ENCODE measurements at places on chromosomes 5 and 9. TPM values are rescaled to one million over a fixed set of nuclear protein-coding genes. Genes with fewer than 3 reads are reported as not detected.
A peak's percentile ranks its signal among the peaks of the same experiment; 100 is the strongest.

DNA sequence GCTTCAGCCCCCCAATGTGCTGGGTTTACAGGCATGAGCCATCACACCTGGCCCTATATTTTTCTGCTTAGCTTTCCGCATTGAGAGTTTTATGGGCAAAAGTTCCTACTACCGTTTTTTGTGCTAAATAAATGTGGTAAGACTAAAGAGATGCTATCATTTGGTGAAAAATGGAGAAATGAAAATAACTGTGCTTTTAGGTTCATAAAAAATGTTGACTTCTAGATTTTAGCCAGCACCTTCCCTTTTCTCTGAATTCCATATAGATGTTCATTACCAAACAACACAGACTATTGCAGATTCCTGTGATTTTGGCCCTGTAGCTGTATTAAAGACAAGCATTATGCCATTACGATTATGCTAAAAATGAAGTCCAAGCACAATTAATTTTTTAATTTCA lies 72.0 kb upstream of the CTSL start:
- no peaks in the 10 kb centered on the region for H3K36me3 ChIP-seq
- no peaks in the 10 kb centered on the region for H3K27me3 ChIP-seq
- H3K4me3 ChIP-seq = no peak overlapping the region
- H3K4me1 ChIP-seq = no peaks in the 10 kb centered on the region
- no peak for DNase-seq

DNA sequence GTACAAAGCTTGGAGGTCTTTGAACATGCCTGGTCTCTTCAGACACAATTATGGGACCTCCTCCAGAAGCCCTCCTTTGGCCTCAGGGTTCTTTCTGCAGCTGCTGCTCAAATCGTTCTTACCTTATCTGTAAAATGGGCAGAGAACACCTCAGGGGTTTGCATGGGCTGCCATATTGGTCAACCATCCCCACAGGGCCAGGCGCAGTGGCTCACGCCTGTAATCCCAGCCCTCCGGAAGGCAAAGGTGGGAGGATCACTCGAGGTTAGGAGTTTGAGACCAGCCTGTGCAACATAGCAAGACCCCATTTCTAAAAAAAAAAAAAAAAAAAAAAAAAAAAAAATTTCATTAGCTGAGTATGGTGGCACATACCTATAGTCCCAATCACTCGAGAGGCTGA lies 29.1 kb upstream of the TCF7 start:
- H3K4me1 ChIP-seq = no peaks in the 10 kb centered on the region
- no peak overlapping the region for H3K4me3 ChIP-seq
- no peaks in the 10 kb centered on the region for H3K27me3 ChIP-seq
- no peaks in the 10 kb centered on the region for H3K36me3 ChIP-seq

GRCh38 chr5:69209602-69210001 lies 20.2 kb downstream of the CENPH start:
- DNase-seq = no peak
- H3K4me3 ChIP-seq = no peak overlapping the region
- no peaks in the 10 kb centered on the region for H3K27me3 ChIP-seq
- no peaks in the 10 kb centered on the region for H3K36me3 ChIP-seq
- no peak overlapping the region for H3K27ac ChIP-seq
- H3K4me1 ChIP-seq = no peaks in the 10 kb centered on the region

- no peaks in the 10 kb centered on the region for H3K36me3 ChIP-seq
- no peak overlapping the region for H3K4me3 ChIP-seq
- H3K4me1 ChIP-seq = no peaks in the 10 kb centered on the region
- no peak overlapping the region for H3K27ac ChIP-seq
- no peak for DNase-seq
Observed at GRCh38 chr9:8179381-8180053, 379.9 kb upstream of the DMAC1 start.

DNA sequence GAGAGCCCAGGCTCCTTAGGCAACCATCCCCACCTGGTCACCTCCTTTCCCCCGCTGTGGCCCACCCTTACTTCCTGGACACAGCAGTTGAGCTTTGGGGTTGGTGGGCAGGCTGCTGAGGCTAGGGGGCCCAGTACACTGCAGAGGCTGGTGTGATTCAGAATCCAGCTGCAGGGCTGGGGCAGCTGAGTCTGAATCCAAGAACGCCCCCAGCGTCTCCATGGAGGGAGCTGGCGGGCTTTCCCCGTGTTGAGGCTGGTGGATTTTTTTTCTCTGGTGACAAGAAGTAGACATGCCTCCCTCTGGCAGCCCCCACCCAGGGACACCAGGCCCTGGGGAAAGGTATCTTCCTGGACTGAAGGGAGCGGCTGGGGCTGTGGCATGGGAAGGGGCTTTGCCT lies 104.8 kb downstream of the RXRA start:
- DNase-seq = no peak
- no peaks in the 10 kb centered on the region for H3K27me3 ChIP-seq
- H3K36me3 ChIP-seq = peaks cover 95% of the 10 kb centered on the region
- H3K27ac ChIP-seq = no peak overlapping the region
- peaks cover 27% of the 10 kb centered on the region for H3K4me1 ChIP-seq

- peaks cover 9% of the 10 kb centered on the region for H3K4me1 ChIP-seq
- DNase-seq = no peak
- H3K27ac ChIP-seq = no peak overlapping the region
Observed at GRCh38 chr9:33719581-33720374, 75.6 kb upstream of the PRSS3 start.

- no peak for DNase-seq
- no peaks in the 10 kb centered on the region for H3K27me3 ChIP-seq
- no peak overlapping the region for H3K4me3 ChIP-seq
- H3K27ac ChIP-seq = no peak overlapping the region
- no peaks in the 10 kb centered on the region for H3K4me1 ChIP-seq
Observed at GRCh38 chr9:121233906-121234831, 32.5 kb upstream of the RAB14 start.

DNA sequence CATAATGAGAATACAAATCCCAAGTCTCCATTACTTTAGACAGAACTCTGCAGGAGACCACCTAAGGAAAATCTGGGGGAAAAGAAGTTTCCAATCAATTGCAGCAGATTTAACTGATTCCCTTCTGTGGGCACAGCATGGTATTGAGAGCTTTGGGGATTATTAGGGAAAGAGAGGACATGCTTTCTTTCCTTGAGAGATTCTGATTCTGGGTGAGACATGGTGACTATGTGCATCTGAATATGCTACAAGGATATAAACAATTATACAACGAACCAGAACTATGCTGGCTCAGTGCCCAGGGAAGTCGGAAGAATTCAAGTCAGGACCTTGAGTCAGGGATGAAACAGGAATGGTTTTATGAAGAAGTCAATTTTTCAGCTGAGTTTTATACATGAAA lies 183.7 kb downstream of the PDE4D start:
- H3K27ac ChIP-seq = no peak overlapping the region
- H3K4me3 ChIP-seq = no peak overlapping the region
- no peaks in the 10 kb centered on the region for H3K27me3 ChIP-seq
- no peak for DNase-seq
- H3K4me1 ChIP-seq = no peaks in the 10 kb centered on the region
- no peaks in the 10 kb centered on the region for H3K36me3 ChIP-seq

DNA sequence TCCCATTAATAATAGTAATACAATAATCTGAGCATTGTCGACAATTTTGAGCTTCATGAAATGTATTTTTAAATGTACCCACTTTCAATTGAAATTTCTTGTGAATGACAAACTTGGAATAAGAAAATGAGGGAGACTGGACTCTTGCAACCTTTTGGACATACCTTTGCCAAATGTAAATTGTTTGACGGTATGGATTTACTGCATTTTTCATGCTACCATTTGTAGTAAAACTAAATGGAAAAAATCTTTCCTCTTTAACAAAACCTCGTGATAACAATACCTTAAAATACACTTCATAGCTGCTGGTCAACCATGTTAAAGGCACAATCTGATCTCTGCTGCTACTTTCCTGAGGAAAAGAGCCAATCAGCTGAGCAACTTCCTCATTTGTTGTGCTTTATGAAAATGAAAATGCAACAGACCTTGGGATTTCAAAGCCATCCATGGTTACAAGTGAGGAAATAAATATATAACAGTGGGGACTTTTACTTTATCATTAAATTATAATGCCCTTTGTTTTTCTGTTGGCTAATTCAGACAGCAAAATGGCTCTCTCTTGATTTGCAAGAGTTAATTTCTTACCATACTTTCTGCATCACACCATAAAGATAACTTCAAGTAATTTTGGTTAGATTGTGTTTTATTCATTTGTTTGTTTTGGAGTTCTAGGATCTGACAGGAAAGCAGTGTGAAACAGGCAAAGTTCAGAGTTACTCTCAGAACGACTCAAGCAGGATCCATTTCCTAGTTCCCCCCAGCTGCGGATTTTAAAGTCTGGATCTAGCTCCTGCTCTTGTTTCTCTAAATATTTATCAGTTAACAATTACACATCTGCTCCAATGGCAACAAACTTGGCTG lies 1.1 kb downstream of the ALDH1A1 start:
- peak overlapping the region; percentile 72 for H3K27ac ChIP-seq
- peaks cover 78% of the 10 kb centered on the region for H3K4me1 ChIP-seq
- no peaks in the 10 kb centered on the region for H3K36me3 ChIP-seq
- peak; percentile 44 for DNase-seq
- H3K4me3 ChIP-seq = peak overlapping the region; percentile 42
- H3K27me3 ChIP-seq = no peaks in the 10 kb centered on the region

- H3K36me3 ChIP-seq = no peaks in the 10 kb centered on the region
- no peak for DNase-seq
- no peaks in the 10 kb centered on the region for H3K27me3 ChIP-seq
- H3K4me1 ChIP-seq = no peaks in the 10 kb centered on the region
- H3K4me3 ChIP-seq = no peak overlapping the region
- no peak overlapping the region for H3K27ac ChIP-seq
Observed at GRCh38 chr5:93874080-93874479, 132.7 kb upstream of the POU5F2 start.

DNA sequence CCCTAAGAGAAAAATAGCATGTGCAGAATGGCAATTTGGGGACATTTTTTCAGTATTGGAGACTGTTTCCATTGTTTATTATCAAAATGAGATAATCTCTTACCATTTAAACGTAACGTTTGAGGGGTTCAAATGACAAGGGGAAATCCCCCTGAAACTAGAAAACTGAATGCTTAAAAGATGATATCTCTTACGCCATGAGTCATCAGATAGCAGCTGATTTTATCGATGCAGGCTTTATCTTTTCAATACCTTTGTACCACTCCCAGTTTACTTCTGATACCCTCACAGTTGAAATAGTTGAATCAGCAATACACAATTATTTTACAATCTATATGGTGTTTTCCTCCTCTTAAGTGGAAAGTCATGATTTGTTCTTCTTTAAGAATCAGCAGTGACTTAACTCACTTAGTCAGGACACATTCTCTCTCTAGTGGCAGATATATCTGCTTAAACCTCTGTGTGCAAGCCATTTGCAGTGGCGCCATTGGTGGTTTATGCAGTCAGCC lies 29.2 kb downstream of the OSMR start:
- DNase-seq = no peak
- peaks cover 46% of the 10 kb centered on the region for H3K36me3 ChIP-seq
- H3K4me1 ChIP-seq = peaks cover 15% of the 10 kb centered on the region
- no peaks in the 10 kb centered on the region for H3K27me3 ChIP-seq

The NEUROG1 gene
- total RNA-seq = not detected

The PCDHGC4 gene
- 2.5 TPM for total RNA-seq

DNA sequence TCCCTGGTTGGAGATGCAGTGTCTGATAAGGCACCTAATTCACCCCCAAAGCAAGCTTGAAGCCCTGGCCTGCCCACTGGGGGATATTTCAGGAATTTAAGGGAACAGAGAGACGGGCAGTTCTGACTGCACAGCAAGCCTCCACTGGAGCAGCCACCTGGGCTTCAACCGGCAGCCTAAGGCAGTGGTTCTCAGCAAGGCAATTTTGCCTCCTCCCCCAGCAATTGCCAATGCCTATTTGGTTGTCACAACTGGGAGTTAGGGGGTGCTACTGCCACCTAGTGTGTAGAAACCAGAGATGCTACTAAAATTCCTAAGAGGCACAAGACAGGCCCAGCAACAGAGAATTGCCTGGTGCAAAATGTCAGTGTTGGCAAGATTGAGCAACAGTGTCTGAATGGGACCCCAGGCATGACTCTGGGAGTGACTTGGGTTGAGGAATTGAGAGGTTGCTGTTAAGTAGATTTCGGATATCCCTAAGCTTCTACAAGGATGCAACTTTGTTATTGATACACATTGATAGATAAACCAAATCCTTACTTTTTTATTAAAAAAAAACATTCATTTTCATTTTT lies 58.7 kb upstream of the CTSL start:
- H3K4me3 ChIP-seq = no peak overlapping the region
- no peaks in the 10 kb centered on the region for H3K27me3 ChIP-seq
- DNase-seq = no peak
- no peak overlapping the region for H3K27ac ChIP-seq

DNA sequence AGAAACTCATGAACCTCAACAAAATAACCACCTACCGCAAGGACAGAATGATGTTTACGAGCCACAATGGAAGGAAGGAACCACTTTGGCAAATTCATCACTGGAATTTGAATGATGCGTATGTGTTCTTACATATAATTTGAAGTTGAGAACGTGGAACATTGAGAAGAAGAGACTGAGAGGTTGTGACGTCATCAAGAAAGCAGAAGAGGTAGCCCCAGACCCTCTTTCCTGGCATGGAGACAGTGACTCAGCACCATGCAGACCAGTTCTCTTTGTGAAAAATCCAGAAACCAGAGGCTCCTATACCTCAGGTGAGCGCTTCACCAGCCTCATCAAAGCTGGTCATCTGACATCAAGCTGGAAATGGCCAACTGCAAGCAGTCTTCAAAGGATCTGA lies 124.5 kb downstream of the PDZD2 start:
- no peak overlapping the region for H3K27ac ChIP-seq
- no peaks in the 10 kb centered on the region for H3K27me3 ChIP-seq
- H3K36me3 ChIP-seq = no peaks in the 10 kb centered on the region
- no peak overlapping the region for H3K4me3 ChIP-seq
- DNase-seq = no peak
- H3K4me1 ChIP-seq = no peaks in the 10 kb centered on the region

The CDC25C gene
- total RNA-seq = 0.34 TPM

The B4GALT1 gene
- total RNA-seq = 83.6 TPM

The KIAA1958 gene
- total RNA-seq = 10.5 TPM

DNA sequence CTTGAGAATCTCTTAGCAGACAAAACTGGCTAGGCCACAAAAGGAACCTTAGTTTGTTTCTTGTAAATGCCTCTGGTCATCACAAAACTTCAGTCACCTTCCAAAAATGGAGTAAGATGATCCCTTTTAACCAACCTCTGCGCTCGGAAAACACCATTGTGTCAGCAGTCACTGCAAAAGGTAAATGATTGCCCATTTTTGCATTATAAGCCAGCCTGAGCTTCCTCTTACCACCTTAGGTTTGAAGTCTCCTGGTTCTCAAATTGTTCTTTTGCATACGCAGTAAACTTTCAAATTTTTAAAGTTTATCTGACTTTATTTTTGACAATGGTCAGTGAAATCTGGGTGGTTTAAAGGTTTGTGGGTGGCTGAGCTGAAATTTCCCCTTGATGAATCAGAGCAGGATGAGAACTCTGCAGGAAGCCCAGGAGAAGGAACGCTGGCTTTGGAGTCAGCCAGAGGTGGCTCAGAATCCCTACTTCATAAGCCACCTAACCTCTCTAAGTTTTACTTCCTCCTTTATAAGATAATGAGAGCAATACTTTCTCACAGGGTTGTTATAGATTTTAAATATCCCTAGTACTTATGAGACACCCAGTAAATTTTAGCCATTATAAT lies 131.4 kb downstream of the MED10 start:
- no peaks in the 10 kb centered on the region for H3K36me3 ChIP-seq
- DNase-seq = no peak
- H3K27me3 ChIP-seq = no peaks in the 10 kb centered on the region
- H3K4me3 ChIP-seq = no peak overlapping the region
